ENCODE measurements at places on chromosomes 16 and 17.
A peak's percentile ranks its signal among the peaks of the same experiment; 100 is the strongest.

DNA sequence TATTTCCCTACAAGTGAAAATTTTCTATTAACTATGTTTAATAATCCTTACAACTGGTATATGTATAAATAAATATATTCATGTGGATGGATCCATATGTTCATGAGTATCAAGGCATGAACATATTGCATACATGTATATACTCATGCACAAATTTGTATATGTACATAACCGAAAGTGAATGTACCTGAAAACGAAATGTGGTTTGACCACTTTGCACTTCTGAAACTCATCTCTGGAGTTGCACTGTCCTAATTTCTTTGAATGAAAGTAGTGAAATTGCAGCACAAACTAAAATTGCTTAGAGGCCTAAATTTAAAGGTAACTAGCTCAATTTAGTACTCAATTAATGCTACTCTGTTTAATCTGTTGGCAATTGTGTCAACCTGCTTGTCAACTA is 27.4 kb upstream of the GNAO1 start:
- DNase-seq, result no peak

DNA sequence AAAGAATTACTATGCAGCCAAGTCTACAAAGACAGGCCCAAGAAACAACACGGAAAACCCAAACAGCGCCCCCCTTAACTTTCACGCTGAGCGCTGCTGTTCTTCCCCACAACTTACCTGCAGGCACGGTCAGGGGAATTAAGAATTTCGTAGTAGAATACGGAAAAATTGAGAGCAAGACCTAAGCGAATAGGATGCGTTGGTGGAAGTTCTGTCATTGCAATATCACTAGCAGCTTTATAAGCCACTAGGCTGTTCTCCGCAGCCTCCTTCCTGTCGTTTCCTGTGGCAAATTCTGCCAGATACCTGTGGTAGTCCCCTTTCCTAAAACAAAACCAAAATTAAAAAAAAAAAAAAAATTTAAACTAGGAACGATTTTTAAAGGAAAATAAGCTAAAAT is 39.0 kb downstream of the YWHAE start:
- no peak for DNase-seq

GRCh38 chr17:14959106-14959648 is 305.9 kb downstream of the PMP22 start:
- DNase-seq, result no peak

DNA sequence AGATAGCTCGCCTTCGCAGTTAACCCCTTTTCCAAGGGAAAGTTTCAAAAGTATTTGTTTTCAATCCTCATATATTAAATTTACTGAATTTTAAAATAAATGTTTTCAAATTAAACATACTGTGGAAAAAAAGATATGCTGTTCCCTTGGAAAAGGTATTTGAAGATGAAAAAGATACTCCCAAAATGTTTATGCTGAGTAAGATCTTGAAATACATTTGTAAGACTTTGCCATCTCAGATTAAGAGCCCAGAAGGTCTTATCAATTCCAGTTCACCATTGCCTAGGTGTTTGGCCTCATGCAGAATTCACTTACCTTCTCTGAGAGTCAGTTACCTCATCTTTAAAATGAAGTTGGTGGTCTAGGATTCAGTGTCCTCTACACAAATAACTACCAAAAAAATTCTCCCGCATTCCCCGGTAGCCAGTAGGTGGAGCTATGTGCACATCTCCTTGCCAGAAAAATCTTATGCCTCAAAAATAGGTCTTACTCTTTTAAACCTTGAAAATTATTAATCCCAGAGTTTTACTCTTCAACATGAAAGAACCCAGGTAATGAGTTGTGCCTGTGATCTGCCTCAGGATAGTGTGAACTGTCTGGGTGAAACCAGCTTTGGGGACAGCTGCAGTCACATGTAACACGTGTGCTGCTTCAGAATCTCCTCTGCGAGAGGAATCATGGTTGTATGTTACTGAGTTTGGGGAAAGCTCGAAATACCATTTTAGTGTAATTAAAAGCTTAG is 178.3 kb downstream of the MRTFB start:
- DNase-seq, result no peak

DNA sequence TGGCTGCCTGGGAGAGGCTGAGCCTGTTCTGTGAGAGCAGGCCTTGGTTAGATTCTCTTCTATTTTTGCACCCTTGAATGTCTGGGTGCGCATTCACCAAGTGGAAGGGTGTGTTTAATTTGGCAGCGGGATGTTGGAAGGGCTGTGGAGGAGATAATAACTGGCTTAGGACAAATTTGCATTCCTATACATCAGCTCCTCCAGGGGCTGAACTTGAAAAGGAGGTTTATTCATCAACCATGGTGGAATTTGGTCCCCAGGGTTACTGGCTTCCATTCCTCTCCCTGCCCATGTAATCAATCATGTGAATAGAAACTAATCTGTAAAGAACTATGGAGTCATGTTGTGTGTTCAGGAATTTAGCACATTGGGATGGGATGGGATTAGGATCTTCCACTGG is 100.2 kb upstream of the FOXF1 start:
- no peak for DNase-seq

- no peak for DNase-seq
Observed at GRCh38 chr17:41511116-41511515, 5.7 kb upstream of the KRT13 start.

DNA sequence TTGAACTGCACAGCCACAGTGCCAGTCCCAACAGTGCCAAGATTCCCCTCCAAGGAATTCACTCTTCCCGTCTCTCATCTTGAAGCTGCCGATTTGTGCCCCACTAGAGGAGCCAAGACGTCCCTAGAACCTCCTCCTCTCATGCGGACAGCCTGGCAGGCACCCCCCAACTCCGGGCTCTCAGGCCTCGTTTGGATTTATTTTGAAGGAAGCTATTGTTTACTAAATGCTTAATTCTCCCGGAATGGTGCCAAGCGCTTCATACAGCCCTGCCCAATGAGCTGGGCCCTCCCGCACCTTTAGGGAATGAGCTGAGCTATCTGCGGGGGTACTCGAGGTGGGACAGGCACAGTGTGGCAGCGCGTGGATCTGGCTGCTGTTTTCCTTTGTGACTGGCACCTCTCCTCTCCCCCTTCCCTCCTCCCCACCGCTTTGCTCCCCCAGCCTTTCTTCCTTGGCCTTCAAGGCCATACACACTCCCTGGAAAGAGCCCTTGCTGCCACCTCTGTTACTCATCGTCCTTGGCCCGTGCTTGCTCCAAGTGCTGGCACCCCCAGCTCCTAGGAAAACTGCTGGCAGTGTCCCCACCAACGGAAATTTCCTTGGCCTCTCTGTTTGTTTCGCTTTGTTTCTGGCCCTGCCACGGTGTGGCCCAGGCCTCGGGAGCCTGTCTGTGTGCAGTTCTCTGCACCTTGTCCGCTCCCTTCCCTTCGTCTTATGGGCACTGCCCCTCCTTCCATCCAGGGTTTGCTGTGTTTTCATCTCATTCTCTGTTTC is 49.9 kb upstream of the CDR2 start:
- no peak for DNase-seq

DNA sequence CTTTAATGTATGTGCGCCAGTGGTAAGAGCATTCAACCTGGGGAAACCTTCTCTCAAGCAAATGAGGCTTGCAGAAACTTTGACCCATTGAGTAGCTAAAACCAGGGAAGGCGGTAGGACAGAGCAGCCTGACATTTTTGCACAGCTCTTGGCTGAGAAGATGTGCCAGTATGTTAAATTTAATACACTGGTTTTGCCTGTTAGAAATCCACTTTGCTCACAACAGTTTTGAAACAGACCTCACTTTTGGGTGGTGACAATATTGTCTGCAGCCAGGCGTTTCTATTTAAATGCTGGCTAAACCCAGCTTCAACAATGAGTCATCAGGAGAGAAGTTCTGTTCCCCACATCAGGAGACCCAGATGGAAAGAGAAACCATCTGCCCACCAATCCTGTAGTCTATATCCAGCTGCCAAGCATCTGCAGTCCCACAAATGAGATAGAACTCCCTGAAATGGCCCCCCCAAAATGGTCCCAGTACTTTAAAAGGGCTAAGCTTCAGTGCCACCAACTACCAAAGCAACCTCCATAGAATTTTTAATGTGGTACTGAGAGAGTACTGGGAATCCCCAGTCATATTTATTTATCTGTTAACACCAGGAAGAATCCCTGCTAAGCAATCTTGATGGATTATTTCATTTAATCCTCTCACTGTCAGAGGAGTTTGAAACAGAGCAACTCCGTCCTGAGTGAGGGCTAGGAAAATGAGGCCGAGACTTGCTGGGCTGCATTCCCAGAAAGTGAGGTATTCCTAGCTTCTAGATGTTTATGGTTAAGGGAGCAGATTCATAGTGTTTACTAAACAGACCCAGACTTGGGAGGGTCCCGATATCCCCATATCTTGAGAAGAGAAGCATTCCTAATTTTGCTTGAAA is 29.0 kb upstream of the CLEC3A start:
- DNase-seq, result no peak

GRCh38 chr16:64865069-64865696 is 256.7 kb downstream of the CDH11 start:
- no peak for DNase-seq

GRCh38 chr17:38550661-38551060 is 55.1 kb downstream of the SRCIN1 start:
- DNase-seq, result no peak

GRCh38 chr16:10616756-10617640 is 36.6 kb upstream of the EMP2 start:
- DNase-seq, result peak; percentile 90

- no peak for DNase-seq
Observed at GRCh38 chr16:57791893-57792461, 10.3 kb downstream of the KIFC3 start.

DNA sequence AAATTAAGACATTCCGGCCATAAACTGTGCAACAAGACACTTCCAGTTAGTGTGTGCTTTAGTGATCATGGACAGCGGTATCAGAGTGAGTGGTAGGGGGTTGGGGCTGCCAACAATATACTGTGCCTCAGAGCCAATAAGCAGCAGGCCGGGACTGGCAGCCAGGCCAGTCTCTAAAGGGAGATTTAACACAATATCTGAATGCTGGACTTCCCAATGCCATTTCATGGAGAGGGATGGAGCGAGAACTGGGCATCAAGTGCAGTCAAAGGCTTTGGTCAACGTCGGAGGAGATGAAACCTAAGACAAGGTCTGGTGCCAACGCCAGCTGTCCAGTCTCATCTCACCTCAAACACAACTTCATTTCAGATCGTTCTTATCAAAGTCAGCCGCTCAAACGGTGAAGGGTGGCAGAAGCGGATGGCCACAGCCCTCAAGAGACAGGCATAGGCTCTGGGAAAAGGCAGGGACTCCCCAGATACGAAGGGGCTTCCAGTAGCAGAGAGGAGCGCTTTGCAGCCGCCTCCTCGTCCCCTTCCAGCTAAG is 935 bp downstream of the USP32 start:
- DNase-seq, result no peak

GRCh38 chr17:57032343-57032742 is 52.7 kb upstream of the AKAP1 start:
- DNase-seq, result no peak

DNA sequence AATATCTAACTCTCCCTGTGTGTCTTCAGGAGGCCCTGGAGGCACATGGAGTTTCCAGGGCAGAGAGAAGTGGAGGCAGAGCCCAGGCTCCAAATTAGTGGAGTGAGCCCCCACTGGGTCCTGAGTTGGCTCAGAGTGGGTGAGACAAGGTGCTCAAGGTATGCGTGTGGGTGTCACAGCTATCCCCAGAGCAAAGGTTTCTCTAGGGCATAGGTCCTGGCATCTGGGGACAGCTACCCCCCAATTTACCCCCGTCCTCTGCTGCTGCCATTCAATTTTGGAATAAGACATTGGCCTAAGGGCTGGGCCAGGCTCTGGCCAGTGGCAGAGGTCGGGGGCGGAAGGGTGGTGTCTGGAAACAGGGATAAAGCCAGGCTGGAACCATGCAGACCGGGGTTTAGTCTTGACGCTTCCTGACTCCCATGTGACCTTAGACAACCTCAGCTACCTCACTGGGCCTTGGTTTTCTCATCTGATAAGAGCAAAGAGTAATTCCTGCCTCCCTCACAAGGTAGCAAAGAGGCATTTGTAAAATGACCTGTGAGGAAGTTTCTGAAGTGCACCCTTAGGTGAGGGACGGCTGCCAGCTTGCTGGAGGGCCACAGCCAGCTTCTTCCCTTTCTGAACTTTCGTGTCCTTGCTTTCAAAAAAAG is 78.2 kb upstream of the TMEM97 start:
- no peak for DNase-seq

GRCh38 chr17:15944759-15945526 is at the start of gene ADORA2B:
Gene ADORA2B, plus strand, starts transcription at chr17:15945130. Its CDS starts 119 bp downstream, at chr17:15945249.
- DNase-seq, result no peak

DNA sequence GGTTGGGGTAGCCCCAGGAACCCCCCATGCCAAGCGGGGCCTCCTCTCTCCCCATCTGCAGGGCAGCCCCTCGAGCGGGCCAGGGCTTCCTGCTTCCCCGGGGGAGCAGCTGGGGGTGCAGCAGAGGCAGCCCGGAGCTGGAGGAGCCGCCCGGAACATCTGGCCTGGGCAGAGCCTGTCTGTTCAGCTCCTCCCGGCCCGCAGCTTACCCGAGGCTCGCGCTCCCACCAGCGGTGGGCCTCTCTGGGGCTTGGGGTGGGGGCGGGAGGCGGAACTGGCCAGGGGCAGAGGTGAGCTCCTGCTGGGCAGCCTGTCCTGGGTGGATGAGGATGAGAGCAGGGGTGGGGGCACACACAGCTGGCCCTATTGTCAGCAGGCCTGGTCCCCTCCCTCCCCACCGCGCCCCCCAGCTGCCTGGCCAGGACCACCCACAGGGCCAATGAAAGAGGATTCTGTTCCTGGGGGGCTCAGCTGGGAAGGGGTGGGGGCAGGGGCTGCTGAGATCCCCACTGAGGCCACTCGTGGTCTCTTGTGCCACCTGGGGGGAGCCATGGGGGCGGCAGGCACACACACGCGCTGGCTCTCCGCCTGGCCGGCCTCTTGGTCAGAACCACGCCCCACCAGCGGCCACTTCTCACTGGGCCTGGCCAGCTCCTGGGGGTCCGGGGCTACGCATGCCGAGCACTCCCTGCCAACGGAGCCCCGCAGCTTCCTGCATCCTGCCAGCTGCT is 34.7 kb downstream of the BAHCC1 start:
- DNase-seq, result no peak

- DNase-seq, result no peak
Observed at GRCh38 chr16:78597809-78598570, 498.5 kb downstream of the WWOX start.

DNA sequence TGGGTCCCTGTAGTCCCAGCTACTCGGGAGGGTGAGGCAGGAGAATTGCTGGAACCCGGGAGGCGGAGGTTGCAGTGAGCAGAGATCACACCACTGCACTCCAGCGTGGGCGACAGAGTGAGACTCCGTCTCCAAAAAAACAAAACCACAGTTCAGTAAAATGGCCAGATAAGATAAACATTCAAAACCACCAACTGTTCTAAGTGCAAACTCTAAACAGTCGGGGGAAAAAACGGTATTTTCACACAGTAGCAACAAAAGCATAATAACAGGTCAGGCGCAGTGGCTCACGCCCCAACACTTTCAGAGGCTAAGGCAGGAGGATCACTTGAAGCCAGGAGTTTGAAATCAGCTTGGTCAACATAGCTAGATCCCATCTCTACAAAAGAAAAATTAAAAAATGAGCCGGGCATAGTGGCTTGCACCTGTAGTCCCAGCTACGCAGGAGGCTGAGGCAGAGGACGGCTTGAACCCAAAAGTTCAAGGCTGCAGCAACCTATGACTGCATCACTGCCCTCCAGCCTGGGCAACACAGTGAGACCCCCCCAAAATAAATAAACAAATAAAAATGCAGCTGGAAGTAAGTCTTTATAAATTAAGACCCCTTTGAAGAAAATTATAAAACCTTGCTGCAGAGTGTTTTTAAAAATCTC is 10.8 kb upstream of the HASPIN start:
- no peak for DNase-seq

Measured in breast epithelium (tissue), 4 donors.